Natural killer cell (primary cell): ENCODE measurements at places on chromosomes 1 and 21. TPM values are rescaled to one million over a fixed set of nuclear protein-coding genes. Genes with fewer than 3 reads are reported as not detected.

DNA sequence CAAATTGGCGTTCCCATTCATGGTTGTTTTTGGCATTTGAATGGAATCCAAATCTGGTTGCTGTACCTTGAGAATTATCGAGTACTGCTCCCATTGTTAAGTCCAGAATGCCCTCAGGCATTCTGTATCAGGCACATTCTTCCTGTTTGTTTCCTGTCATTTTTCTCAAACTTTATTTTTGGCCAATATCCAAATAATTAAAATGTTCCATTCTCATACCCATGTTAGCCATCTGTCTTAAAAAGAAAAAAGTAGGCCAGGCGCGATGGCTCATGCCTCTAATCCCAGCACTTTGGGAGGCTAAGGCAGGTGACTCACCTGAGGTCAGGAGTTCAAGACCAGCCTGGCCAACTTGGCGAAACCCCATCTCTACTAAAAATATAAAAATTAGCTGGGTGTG is 29.3 kb upstream of the SHISA4 start:
- DNase-seq, result no peak

GRCh38 chr1:175132436-175132835 is 60.1 kb downstream of the KIAA0040 start:
- no peak for DNase-seq

DNA sequence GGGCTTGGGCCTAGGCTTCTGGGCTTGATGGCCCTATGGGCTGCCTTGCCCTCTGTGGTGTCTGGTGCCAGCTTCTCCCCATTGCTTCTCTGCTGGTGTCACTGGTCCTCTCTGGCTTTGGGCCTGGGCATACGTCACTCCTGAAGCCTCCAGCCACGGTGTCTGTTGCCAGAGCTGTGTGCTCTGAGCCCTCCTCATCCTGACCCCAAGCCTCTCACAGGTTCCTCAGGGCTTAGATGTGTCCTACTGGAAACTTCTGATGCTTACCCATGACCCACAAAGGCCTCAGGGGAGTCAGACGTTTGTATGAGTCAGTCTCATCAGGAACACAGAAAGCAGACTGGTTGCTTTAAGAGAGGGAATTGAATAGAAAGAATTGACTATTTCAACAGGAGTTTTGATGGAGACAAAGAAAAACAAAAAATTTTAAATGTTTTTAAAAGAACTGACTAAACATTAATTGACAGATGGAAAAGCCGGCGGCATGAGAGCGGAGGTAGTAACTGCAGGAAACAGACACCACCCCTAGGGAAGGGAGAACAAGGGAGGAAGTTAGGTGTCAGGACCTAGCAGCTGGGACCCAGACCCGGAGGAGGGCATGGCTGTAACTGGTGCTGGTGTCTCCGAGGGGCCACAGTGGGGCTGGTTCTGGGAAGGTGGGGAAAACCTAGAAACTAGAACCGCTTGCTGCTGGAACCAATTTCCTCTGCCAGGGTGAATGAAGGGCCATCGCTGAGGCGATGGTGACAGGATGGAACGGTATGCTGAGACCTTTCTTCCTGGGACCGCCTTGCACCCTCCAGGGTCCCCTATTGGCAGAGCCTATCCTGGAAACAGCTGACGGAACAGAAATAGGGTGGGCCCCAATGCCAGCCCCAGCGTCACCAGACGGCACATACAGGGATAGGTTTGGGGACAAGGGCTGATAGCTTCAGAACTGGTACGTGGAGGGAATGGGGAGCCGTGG is 40.0 kb upstream of the CITED4 start:
- DNase-seq, result no peak

CD1B gene
- not detected for total RNA-seq

ARHGEF16 gene
- not detected for total RNA-seq
